ENCODE measurements at places on chromosomes 1 and 21.

DNA sequence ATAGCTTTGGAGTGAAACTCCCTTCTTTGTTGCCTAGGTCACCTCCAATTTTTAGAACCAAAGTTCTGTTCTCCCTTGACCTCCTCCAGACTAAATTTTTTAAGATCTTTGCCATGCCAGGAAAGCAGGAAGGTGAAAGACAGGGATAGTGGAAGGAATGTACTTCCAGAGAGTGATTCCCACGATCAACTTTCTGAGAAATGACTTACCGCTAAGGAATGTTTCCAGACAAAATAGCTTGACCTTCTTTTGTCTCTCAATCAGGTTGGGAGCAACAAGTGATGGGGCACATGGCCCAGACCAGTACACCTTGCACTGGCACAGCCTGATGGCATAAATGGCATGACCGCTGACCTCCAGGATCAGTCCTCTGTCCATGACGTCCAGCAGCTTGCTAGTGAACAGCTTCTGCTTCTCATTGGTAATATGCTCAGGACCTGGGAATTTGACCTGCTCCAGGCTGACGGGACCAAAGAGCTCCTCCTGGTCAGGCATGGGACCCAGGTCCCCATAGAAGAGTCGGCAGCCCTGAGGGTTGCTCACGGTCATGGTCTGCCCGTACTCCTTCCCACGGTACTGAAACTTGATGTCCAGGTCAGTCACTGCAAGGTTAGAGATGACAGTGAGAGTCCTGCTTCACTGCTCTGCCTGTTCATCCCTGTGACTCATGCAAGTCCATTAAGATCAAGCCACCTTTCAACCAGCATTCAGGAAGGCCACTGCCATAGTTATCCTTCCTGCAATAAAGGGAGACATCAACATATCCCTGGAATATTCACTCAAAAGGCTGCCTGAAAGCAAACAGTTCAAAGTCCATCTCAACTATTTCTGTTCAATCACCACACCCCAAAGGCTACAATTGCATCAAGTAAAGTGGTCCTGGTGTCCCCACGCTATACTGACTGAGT lies 6.2 kb upstream of the C1orf74 start:
- no peaks in the 10 kb centered on the region for H3K4me1 ChIP-seq
- no peak for DNase-seq
- no peak overlapping the region for H3K27ac ChIP-seq
- no peak overlapping the region for H3K4me3 ChIP-seq

DNA sequence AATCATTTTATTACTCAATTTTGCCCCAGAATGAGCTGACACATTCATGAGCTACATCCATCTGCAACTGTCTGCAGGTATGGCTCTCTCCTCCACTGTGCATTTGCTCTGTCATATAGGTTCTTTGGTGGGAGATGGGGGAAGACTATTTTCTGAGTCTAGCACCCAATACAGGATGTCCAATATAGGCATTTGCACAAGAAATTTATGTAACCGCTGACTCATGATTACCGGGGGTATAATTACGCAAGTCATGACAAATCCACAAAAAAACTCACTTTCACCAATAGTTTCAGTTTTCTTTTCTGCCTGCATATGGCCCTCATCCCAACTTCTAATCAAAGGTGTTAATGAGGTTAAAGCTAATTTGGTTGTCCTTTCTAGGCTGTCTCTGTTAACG lies 17.5 kb upstream of the VSIG8 start:
- peaks cover 2% of the 10 kb centered on the region for H3K27me3 ChIP-seq
- no peak for DNase-seq
- H3K36me3 ChIP-seq, result no peaks in the 10 kb centered on the region
- H3K4me1 ChIP-seq, result peaks cover 6% of the 10 kb centered on the region
- H3K27ac ChIP-seq, result no peak overlapping the region

GRCh38 chr1:220843481-220844011 lies 35.7 kb upstream of the HLX start:
- H3K4me3 ChIP-seq, result no peak overlapping the region
- no peaks in the 10 kb centered on the region for H3K4me1 ChIP-seq
- DNase-seq, result no peak
- H3K27me3 ChIP-seq, result peaks cover 2% of the 10 kb centered on the region

- no peaks in the 10 kb centered on the region for H3K27me3 ChIP-seq
- H3K4me3 ChIP-seq, result no peak overlapping the region
- DNase-seq, result no peak
- H3K36me3 ChIP-seq, result no peaks in the 10 kb centered on the region
- no peaks in the 10 kb centered on the region for H3K4me1 ChIP-seq
- no peak overlapping the region for H3K27ac ChIP-seq
Measured at GRCh38 chr1:14939527-14940284, 213.8 kb upstream of the TMEM51 start.

DNA sequence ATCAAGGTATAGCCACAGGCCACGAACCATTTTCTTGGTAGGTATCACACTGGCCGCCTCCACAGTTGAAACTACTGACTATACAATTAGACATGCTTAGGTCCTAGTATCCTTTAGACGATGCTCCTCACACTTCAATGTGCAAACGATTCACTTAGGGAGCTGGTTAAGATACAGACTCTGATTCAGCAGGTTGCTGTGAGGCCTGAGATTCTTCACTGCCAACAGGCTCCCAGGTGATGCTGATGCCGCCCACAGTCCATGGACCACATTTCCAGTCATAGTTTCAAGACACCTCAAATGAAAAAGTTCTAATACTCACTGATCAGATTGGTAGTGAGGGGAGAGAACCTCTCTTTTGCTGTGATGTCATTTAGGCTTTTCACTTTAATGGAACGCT lies 6.8 kb downstream of the ATP5PO start:
- DNase-seq, result no peak
- no peaks in the 10 kb centered on the region for H3K27me3 ChIP-seq

GRCh38 chr1:43007377-43008114 lies 48.9 kb upstream of the SLC2A1 start:
- no peak overlapping the region for H3K27ac ChIP-seq
- no peaks in the 10 kb centered on the region for H3K4me1 ChIP-seq
- no peaks in the 10 kb centered on the region for H3K36me3 ChIP-seq
- no peak overlapping the region for H3K4me3 ChIP-seq
- peaks cover 18% of the 10 kb centered on the region for H3K27me3 ChIP-seq
- DNase-seq, result no peak

DNA sequence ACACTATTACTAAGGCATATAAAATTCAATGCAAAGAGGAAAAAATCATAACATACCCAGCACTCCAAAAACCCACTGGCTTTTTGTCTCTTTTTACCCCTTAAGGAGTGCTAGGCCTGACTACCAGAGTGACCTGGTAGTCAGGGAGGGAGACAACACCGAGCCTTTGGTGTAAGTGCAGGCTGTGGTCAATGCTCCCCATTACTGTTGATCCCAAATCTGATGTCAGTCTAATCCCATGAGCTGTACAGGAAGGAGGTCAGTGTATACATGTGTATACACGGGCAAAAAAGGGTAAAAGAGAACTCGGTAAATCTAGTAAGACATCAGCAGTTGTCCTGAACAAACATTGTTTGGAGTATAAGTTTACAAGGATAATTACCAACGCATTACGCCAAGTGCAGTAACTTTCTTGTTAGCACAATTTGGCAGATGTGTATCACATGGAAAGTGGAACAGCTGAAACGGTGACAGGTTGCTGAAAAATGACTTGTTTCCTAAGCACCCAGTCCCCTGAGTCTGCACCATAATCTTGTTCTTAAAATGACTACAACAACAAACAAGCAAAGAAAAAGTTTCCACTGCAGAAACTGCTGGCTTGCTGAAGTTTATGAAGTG lies 217.9 kb downstream of the KCNH1 start:
- no peak overlapping the region for H3K27ac ChIP-seq
- DNase-seq, result no peak
- no peaks in the 10 kb centered on the region for H3K27me3 ChIP-seq
- H3K4me3 ChIP-seq, result no peak overlapping the region
- no peaks in the 10 kb centered on the region for H3K4me1 ChIP-seq

DNA sequence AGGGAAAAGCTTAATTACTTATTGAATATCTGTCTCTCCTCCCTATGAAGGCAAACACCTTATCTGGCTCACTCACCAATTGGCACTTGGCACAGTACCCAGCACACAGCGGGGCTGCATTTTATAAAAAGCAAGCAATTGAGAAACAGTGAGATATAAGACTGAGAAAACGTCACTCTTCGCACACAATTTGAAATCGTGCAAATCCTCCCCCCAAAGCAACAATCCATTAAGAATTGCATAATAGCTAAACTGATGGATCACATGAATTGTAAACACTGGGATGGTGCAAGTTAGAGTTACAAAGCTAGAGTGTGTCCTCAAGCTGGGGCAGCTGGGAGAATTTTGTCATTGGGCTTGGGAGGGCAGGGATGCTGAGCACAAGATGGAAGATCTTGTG lies 27.1 kb downstream of the PRDX6 start:
- H3K27me3 ChIP-seq, result no peaks in the 10 kb centered on the region
- no peaks in the 10 kb centered on the region for H3K36me3 ChIP-seq
- no peak overlapping the region for H3K4me3 ChIP-seq
